ENCODE measurements at places on chromosomes 5 and 9.

GRCh38 chr5:97418462-97418861, 235.4 kb upstream of the RIOK2 start:
- DNase-seq, result no peak

DNA sequence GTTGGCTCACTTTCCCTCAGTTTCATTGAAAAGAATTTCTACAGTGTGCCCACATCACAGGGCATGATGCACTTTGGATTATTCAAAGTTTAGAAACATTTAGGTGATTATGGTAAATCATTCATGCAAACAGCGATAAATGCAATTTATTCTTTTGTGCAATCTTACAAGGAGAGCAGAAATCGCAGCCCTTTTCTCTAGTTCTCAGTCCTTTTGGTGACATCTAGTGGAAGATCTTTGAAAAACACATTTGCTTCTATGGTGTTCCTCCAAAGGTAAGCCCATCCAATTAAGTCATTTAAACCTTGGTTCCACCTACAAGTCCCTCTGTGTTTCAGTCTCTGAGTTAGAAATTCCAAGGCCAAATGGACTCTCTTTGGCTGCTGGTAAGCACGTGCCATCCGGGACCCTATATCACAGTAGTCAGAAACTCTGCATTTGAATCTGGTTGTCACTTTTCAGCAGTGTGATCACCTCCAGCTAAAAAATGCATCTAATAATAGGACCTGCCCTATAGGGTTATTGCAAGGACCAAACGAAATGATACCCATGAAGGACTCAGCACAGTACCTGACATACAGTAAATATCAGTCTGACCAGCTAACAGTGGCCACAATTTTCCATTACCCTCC, 66.4 kb downstream of the MACROH2A1 start:
- peak; percentile 68 for DNase-seq

- DNase-seq, result no peak
Observed at GRCh38 chr9:83425240-83425639, 113.0 kb downstream of the FRMD3 start.

DNA sequence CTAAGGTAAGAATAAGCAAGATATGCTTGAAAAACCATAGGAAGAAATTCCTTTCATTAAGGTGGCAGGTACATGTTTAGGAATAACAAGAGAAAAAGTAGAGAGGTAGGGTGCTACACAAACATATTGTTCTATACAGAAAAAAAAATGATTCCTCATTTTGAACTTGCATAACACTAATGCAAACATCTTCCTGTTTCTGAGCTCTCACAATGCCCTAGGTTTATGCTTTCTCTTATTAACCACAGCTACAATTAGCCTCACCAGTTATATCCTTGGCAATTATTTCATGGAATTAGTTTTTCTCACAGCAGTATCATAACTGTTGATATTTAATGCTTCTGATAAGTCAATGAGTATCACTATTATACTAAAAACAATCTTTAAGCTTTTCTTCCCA, 20.7 kb downstream of the CEMIP2 start:
- DNase-seq, result no peak

- DNase-seq, result peak; percentile 43
Observed at GRCh38 chr9:120465685-120466407, 114.1 kb downstream of the CDK5RAP2 start.

DNA sequence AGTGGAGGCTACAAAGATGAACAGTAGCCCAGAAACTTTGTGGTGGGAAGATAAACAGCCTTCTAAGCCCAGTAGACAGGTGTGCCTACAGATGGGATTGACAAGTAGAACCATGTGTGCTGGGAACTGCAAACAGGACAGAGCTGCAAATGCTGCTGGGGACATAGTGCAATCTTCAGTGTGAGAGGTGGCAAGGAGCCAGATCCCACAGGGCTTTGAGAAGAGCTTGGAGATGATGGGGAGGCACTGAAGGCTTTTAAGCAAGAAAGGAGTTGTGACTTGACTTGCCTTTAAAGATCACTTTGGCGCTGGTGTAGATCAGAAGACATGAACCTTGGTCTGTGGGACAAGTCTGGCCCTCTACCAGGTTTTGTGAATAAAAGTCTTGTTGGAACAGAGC, 675.2 kb downstream of the ACTL7B start:
- no peak for DNase-seq

GRCh38 chr5:148179234-148179824, 11.0 kb downstream of the SPINK14 start:
- DNase-seq, result peak; percentile 63

DNA sequence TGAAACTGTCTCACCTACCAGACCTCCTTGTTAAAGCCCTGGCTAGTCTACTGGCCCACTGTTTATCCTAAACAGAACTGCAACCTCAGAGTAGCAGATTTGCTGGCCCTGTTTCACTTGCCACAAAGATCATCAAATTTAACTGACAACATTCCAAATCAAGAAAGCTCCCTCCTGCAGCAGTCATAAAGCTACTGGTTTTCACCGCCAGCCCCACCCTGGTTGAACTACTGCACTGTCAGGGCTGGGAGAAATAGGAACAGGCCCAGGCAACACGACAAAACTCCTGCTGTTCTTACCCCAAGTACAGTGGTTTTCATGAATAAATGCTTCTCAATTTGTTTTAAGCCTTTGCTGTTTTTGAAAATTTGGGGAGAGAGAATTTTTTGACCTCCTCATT, 63.0 kb downstream of the NR6A1 start:
- DNase-seq, result peak; percentile 29

DNA sequence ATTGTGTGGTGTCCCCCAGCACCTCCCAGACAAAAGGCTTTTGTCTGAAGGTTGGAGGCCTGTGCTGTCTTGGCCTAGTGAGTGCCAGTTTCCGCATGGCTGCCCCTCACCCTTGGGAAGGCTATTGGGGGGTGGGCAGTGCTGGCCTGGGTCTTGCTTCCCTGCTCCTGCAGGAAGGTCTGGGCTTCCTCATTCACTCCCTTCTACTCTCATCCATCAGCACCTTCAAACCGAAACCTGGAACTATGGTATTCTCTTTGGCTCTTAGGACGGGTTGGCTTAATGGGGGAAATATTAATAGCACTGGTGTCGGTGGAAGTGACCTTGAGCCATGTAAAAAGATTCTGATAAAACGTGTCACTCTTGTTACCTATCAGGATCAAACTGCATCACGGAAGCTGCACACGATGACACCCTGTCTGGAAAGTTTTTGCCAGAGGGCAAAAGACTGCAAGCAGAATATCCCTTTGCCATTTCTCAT, 34.0 kb upstream of the GLRX start:
- no peak for DNase-seq

GRCh38 chr9:131031005-131031641, 22.1 kb downstream of the LAMC3 start:
- DNase-seq, result no peak

- no peak for DNase-seq
Observed at GRCh38 chr9:92159058-92159457, 43.8 kb upstream of the SPTLC1 start.

GRCh38 chr9:137428841-137429545, 5.8 kb downstream of the NOXA1 start:
- DNase-seq, result no peak

GRCh38 chr5:43000111-43000840, 39.8 kb downstream of the ANXA2R start:
- peak; percentile 50 for DNase-seq

DNA sequence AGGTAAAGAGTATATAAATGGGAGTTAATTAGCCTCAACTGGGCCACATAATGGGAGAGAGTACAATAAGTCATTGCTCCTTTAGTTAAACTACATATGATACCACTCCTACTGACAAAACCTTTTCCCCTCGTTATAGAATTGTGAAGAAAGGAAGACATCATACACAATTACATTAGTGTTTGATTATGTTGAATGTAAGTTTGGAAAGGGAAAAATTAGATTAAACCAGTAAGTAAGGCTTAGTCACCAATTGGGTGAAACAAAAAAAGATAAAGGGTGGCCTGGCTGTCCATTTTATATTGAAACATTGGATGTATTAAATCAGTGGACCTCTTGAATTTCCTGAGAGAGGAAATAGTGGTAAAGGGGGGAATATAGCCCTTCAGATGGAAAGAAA, 464.3 kb upstream of the PAPPA start:
- no peak for DNase-seq

- no peak for DNase-seq
Observed at GRCh38 chr9:131954299-131954698, 125.4 kb downstream of the MED27 start.

GRCh38 chr5:138748630-138749081, 4.6 kb upstream of the CTNNA1 start:
- DNase-seq, result no peak

DNA sequence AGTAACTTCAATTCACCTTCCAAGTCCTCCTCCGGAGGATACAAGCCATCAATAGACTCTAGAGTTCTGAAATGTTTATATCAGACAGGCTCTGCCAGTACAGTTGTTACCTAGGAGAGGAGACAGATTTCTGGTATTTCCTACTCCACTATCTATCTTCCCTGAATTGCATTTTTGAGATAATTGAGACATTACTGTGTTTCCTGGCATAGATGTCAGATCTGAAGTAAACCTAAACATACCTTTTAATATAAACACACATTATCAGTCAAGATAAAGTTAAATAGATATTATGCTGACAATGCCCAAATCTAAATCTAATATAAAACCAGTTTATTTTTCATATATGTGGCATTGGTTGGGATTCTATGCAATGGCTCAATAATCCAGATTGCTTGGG, 8.2 kb upstream of the TYRP1 start:
- no peak for DNase-seq

DNA sequence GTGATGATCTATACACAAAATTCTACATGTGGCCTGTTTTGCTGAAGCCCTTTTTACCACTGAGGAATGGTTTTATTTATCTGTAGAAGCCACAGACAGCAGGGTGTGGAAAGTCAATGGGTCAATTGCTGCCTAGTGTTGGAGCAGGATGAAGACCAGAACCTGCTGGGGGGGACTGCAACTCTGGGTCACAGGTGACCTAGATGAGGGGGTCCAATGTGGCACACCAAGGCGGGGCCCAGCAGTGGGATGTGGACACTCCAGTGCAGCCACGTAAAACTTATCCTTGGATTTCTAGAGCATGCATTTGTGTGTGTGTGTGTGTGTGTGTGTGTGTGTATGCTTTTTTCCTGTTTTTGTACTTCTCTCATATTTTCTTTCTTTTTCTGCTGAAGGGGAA, 147.5 kb upstream of the PHYKPL start:
- no peak for DNase-seq

GRCh38 chr5:112691758-112692157, 45.9 kb upstream of the APC start:
- no peak for DNase-seq

GRCh38 chr9:137373611-137373980, 49.4 kb downstream of the EXD3 start:
- DNase-seq, result no peak

GRCh38 chr5:179858241-179858585, 404 bp downstream of the MRNIP start:
- DNase-seq, result no peak

- DNase-seq, result peak; percentile 99
Observed at GRCh38 chr5:134439210-134439654, 27.6 kb upstream of the CDKN2AIPNL start.

GRCh38 chr9:85067792-85068191, 398.3 kb downstream of the NTRK2 start:
- no peak for DNase-seq

DNA sequence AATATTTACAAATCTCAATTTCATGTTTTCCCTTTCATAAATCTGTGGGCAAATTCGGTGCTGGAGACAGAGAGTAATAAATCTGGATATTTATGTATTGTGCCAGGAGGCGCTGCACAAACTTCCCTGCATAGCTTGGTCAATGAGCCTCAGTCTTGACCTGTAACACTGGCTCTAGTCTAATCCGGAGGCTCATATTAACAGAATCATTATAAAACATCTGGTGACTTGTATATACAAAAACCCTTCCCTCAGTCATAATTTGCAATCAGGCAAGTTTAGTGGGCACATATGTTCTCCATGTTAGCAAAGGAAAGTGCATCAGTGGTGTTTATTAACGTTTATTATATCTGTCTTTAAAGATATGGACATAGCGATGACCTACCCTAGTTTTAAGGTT, 104.0 kb upstream of the BNC2 start:
- no peak for DNase-seq

DNA sequence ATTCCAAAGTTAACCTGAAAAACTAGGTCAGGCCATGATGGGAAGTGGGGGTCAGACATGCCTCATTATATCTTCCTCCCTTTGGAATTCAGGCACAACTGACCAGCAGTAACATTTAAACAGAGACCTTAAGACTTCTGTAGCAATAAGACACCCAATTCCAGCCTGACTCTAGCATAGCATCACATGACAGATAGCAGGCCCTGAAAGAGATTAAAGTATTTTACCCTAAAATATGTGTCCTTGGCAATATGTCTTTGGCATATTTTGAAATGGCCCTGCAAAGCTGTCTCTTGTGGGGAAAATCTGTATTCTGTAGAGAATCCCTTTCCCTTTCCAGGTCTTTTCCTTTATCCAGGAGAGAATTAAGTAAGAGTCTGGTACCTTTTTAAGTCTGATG, 34.3 kb downstream of the S1PR3 start:
- peak; percentile 11 for DNase-seq

DNA sequence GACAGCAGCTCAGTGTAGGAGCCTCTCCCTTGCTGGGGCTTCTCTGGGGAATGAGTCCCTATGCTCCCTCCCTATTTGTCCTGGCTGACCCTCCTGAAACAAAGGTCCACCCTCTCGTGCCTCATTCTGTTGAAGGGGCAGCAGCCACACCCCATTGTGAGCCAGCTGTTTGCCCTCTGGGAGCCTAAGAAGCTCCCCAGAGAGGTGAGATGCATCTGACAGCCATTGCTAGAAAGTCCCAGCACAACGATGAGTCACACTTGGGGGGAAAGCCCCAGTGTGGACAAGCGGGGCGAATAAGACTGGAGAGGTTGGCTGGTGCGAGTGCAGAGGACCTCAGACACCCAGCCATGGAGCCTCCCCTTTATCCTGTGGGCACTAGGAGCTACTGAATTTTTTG, 101.4 kb downstream of the PPARGC1B start:
- peak; percentile 3 for DNase-seq

DNA sequence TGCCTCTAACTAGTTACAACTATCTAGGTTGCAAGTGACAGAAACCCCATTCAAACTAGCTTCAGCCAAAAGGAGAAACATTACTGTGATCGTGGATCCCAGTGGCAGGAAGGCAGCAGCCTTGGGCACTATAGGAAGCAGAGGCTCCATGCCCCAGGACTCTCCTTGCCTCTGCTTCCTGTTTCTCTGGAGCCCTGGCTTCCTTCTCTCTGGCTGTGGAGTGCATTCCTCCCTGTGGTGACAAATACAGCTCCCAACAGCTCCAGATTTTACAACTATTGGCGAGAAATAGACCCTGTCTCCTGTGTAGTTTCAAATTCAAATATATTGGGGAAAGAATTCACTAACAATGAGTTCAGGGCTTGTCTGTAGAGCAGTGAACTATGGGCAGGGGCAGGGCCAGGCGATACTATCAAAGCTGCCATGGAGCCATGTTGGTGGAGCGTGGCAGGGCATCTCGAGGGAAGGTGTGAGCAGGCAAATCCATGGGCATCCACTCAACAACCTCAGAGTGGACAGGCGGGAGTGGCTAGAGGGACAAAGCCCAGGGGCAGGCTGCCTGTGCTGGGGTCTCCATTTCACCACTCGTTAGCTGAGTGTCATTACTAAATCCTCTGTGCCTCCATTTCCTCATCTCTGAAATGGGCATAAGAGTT, 189.5 kb downstream of the ERCC6L2 start:
- DNase-seq, result peak; percentile 2

- DNase-seq, result no peak
Observed at GRCh38 chr5:159301466-159301865, 28.8 kb downstream of the IL12B start.
